ENCODE measurements at places on chromosomes 4 and X. TPM values are rescaled to one million over a fixed set of nuclear protein-coding genes. Genes with fewer than 3 reads are reported as not detected.
A peak's percentile ranks its signal among the peaks of the same experiment; 100 is the strongest.

CFAP47 gene
- total RNA-seq = not detected

HTT gene
- total RNA-seq = 89.9 TPM

TMPRSS11A gene
- total RNA-seq = not detected

FGFRL1 gene
- total RNA-seq = 23.1 TPM

DNA sequence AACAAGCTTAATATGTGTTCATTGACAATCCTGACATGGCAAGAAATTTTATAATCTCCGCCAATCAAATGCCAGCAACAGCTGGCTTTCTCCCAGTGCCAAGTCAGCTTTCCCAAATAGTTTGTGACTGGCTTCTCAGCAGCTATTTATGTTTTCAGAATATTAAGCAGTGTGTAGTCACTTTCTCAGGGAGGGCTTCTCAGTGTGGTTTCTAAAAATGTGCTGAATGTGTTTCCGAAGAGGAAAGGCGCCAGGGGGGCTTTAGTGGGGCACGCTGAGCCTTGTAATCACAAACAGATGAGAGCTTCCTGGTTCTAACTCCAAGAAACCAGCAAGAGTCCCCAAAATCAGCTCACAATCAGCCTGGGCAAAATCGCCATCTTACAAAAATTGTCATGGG, 258.7 kb upstream of the CPEB2 start:
- no peak for DNase-seq

GRCh38 chr4:112172180-112172579, 26.9 kb downstream of the FAM241A start:
- DNase-seq = no peak

DNA sequence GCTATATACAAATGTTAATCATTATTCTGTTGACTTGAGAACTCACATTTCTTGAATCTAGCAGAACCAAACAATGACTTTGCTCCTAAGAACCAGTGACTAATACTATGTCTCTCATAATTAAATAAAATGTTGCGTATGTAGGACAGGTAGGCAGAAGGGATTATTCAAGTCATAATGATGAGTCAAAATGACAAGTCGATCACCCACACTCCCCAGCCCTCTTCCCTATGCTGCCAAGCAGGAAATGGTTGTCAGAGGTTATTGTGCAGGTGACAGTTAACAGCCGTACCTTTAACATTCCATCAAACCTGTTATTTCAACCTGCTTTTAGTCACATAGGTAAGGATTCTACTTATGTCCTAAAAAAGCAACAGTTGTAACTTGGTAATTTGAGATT, 22.0 kb upstream of the STK26 start:
- no peak for DNase-seq

DNA sequence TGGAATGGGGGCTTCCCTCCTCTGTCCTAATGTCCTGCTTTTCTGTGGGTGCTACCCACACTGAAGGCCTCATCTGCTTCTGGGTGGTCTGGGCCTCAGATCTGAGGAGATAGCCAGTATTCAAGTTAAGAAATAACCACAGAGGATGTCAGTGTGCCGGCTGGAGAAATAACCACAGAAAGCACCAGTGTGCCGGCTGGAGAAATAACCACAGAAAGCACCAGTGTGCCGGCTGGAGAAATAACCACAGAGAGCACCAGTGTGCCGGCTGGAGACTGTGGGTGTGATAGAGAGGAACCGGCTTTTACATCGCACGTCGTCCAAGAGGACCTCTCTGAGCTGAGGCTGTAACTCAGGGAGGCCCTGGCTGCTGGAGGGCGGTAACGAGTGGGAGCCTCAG, 65.7 kb upstream of the PSAPL1 start:
- DNase-seq = no peak

DNA sequence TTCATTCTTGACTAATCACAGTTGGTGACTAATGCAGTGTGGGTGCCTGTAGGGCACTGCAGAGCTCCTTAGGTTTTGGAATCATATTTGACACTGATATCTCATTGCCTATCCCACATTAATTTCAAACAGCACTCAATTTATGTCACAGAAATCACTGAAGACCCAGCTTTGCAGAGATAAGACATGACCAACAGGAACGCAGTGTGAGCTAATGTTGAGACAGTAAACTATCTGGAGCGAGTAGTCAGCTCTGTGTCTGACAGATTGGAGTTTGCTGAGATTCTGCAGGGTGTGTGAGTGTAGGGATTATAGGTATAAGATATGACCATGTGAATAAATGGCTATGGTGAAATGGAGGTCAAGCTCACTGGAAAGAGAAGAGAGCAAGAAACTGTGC, 1586.1 kb upstream of the AGA start:
- no peak for DNase-seq

DNA sequence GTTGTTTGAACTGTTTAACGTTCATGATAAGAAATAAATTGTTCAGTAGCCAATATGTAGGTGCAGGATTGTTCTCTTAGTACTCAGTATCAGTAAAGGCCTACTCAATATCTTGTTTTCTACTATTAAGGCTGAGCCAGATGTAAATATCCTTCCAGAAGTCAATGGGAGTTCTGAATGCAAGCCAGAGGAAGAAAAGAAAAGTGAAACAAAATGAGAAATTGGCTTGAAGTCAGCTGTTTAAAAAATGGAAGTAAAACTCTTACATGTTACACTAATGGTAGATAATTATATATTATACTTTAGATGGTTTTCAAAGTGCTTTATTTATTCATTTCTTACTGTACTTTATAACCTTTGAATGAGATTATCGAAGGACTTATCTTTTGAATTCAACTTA, 1417.9 kb downstream of the ADGRL3 start:
- no peak for DNase-seq

DNA sequence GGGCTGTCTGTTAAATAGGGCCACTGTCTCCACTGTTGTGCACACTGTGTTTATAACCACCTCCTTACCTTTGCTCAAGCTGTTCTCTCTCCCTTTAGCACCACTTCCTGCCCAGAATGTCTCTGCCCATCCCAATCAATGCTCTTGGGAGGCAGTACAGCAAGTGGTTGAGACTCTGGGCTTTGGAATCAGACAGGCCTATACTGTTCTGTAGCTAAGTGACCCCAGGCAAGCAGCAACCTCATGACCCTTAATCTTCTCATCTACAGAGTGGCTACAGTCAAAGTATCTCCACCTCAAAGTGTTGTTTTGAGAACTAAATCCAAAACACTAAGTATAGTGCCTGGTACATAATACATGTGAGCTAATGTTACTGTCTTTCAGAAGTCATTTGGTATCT, 3.8 kb upstream of the TXK start:
- peak; percentile 8 for DNase-seq

DNA sequence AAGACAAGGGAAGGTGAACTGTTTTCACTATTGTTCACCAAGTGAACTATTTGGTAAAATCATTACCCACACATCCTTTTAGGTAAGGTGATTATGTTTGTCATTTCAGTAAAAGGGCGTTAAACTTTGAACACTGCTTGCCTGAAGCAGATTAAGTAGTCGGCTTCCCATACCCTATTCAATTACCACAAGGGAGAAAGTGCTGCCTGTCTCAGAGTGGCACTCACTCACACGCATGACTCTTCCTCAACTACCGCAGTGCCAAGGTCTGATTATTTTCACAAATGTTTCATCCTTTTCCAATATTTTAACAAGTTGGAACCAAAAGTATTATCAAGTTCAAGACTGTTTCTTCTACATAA, 11.0 kb downstream of the VEGFC start:
- no peak for DNase-seq

GRCh38 chr4:81494031-81494431, 22.3 kb upstream of the RASGEF1B start:
- no peak for DNase-seq

All from T-helper 17 cell (primary cell).